Caudate nucleus (tissue), 63 donors: ENCODE measurements at places on chromosomes 1 and 21.

GRCh38 chr1:2046174-2046917 is 3.9 kb upstream of the PRKCZ start:
- no peak for DNase-seq

DNA sequence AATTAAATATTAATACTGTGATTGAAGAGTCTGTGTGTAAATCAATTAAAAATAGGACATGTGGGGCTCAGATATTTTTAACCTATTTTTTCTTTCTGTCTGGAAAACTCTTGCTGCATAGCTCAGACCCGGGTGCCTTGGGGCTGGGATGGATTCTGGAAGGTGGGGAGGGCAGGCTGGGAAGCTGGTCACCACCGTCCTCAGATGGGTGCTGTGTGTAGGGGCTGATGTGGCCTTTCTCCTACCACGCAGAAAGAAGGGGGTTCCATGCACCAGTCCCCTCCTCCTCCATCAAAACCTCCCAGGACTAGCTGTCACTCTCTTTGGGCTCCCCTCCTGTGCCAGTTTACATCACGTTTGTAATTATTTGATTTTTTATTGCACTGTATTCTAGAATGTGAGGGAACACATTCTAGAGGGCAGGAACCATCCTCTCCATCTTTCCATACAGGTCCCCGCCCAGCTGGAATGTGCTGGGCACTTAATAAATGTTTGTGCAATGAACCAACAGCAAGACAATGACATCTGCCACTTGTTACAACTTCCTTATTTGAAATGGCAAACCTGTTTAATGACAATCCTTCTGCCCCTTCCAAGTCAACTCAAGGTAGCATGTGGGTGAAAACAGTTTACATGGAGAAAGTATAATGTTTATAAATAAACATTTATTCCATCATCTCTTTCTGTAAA is 104.3 kb downstream of the EDEM3 start:
- no peak for DNase-seq

GRCh38 chr1:219993554-219994433 is 52.5 kb downstream of the EPRS1 start:
- no peak for DNase-seq

DNA sequence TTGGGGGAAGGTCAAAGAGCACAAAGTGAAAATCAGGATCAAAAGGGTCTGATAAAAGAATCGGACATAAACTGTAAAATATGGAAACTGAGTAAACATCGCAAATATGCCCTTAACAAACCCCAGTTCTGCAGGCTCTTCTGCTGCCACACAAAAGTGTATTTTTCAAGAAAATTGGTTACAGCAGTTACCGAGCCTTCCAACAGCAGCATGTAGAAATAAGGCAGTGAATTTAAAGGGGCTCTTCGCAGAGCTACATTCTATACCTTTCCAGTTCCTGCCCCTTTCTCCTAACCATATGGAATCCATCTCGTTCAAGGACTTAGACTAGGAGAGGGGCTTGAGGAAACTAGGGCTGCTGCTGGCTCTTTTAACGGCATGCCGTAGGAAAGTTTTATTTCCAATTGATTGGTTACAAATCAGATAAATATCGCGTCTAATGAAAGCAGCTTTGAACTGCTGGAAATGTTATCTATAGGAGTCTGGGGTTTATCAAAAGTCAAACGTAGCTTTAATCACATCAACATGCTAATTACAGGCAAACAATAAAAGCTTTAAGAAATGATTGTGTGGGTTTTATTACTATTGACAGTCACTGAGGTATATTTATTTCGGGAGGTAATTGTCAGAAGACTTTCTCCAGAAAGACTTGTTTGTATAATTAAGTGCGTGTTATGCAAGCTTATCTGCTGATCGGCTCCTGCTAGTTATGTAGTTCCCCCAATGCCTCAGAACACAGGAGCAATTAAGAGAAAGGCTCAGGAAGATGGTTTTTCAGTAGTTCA is 59.1 kb downstream of the GORAB start:
- DNase-seq: no peak

DNA sequence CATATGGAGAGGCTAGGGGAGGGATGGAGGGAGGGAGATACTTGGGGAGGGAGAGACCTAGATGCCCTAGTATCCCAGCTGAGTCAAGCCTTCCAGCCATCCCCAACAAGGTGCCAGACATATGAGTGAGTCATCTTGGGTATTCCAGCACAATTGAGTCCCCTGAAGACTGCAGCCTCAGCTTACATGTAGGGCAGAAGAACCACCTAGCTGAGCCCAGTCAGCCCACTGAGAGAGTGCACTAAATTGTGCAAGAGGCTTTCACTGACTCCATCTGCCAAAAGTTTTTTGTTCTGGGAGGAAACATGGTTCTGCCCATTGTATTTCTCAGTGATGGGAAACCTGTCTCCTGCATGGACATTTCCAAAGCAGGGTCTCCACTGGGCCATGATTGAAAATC is 76.4 kb downstream of the FOXD2 start:
- no peak for DNase-seq
